ENCODE measurements at places on chromosomes 7 and 10. TPM values are rescaled to one million over a fixed set of nuclear protein-coding genes. Genes with fewer than 3 reads are reported as not detected.

ANKRD61 gene
- total RNA-seq = not detected

DNA sequence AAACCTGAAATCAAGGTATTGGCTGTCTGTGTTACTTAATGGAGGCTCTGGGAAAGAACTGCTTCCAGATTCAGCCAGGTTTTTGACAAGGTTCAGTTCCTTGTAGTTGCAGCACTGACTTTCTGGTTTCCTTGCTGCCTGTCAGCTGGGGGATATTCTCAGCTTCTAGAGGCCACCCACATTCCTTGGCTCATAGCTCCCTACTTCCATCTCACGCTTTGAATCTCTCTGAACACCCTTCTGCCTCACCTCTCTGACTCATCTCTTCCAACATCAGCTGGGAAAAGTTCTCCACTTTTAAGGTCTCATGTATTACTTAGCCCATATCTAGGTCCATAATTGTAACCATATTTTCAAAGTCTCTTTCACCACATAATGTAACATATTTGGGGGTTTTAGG lies 22.9 kb upstream of the GPR22 start:
- no peak for DNase-seq

PIP gene
- not detected for total RNA-seq

DNA sequence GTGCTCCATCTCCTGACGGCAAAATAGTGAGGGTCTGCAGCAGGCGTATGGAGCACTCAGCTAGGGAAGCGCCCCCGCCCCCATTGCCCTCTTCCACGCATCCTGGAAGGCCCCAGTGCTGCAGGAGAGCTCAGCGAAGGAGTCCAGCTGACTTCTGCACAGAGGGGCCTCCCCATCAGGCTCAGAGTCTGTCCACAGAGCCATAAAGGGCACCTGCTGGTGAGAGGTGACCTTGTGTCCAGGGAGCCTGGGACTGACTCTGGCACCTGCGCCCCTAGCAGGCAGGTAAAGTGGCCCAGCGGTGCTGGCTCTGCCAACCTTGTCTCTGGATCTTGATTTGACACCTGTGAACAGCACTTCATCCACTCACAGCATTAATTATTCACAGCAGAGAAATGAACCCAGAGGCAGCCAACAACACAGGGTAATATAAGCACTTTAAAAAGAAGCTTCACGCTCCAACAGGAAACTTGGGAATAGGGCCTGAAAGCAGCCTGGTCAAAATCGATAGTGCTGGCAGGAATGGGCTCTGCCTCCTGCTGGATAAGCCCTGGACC lies 59.6 kb downstream of the VOPP1 start:
- DNase-seq = no peak

DNA sequence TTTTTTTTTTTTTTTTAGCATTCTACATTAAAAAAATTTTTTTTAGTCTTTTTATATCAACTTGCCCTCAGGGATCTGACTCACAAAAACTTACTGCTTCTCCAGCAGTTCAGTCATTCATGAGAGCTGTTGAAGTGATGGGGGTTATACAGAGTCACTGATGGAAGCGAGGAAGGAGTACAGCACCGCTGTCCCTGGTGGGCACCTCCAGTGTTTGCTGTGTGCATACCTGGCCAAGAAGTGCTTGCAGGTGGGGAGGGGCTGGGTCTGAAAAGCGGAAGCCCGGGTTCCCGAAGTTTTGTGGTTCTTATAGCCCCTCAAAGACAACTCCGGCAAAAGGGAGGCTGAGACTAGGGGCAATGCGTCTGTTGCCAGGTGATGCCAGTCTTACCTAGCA lies 46.2 kb downstream of the MINDY4 start:
- DNase-seq = no peak

RET gene
- total RNA-seq = 0.11 TPM

GRCh38 chr10:67804395-67804678 lies 33.7 kb downstream of the DNAJC12 start:
- DNase-seq = no peak

- no peak for DNase-seq
Measured at GRCh38 chr7:156026603-156027002, 214.3 kb upstream of the SHH start.

Data from upper lobe of left lung (tissue), 6 donors.